Inflammatory macrophage (primary cell): ENCODE measurements at places on chromosomes 1 and 21.

DNA sequence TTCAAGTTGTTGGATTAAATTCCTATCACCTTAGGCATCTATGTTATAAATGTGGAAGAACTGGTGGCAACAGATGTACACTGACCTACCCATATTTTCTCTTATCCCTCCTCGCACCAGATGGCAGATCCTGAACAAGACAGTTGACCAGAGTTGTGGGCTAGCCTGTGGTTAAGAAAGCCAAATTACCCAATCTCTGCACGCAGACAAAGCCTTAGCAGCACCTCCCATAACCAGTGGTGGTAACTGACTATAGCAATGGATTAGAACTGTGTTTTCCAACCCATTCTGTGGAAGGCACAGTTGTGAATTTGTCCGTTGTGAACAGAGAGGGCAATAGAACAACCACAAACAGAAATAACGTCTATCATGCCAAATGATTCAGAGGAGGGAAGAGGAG lies 20.6 kb downstream of the ABCB10 start:
- DNase-seq = no peak

- no peak for DNase-seq
Measured at GRCh38 chr1:76298399-76298798, 223.9 kb downstream of the ST6GALNAC3 start.

DNA sequence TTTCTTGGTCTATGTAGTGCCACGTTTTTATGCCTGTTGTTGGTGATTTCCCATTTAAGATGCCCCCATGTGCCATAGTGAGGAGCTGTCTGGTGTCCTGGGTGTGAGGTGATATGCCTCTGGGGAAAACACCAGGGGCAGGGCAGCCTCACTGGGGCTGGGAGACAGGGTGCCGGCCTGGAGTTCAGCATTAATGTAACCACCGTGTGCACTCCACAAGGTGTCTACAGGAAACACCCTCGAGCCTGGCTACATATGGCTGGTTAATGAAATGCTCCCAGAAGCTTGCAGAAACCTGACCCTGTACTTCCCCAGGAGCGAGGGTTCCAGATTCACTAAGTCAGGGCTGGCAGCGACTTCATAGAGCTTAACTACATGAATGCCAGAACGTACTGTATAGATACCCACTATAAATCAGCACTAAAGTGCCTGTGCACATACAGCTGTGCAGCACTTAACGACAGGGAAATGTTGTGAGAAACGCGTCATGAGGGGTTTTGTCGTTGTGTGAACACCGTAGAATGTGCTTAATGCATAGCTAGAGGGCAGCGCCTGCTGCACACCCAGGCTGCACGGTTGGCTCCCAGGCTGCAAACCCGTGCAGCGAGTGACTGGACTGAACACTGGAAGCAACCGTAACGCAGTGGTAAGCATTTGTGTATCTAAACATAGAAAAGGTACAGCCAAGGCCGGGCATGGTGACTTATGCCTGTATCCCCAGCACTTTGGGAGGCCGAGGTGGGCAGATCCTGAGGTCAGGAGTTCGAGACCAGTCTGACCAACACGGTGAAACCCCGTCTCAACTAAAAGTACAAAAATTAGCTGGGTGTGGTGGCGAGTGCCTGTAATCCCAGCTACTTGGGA lies 10.4 kb downstream of the TFF2 start:
- no peak for DNase-seq

- DNase-seq = no peak
Measured at GRCh38 chr1:31811605-31812004, 4.2 kb downstream of the SPOCD1 start.

- DNase-seq = peak; percentile 66
Measured at GRCh38 chr1:54488779-54489626, 59.0 kb upstream of the ACOT11 start.

GRCh38 chr1:41317361-41317760 lies 43.9 kb upstream of the FOXO6 start:
- no peak for DNase-seq

- DNase-seq = no peak
Measured at GRCh38 chr1:224292419-224292818, 37.6 kb downstream of the NVL start.

DNA sequence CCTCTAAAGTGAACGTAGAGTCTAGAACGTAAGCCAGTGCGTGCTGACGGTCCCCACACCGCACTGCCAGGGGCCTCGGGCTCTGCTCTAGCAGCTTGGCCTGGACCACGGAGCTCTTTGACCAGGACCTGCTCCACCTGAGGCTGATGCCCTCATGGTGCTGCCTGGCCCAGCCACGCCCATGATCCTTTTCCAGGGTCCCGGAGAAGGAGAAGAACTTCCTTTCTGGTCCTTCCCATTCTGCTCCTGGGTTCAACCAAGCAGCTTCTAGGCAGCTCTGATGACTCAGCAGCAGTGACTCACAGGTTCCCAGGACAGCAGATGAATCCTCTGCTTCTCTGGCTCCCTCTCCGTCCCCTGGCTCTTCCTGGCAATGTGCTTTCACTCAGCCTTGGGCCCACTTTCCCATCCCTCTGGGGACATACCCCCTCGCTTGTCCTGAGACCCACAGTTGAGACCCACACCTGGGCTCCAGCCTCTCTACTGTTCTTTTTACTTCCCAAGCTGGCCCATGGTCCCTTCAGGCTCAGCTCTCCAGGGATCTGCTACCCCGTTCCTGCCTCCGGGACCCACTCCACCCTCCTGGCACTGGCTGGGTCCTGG lies 246.3 kb upstream of the RAB4A start:
- peak; percentile 64 for DNase-seq

DNA sequence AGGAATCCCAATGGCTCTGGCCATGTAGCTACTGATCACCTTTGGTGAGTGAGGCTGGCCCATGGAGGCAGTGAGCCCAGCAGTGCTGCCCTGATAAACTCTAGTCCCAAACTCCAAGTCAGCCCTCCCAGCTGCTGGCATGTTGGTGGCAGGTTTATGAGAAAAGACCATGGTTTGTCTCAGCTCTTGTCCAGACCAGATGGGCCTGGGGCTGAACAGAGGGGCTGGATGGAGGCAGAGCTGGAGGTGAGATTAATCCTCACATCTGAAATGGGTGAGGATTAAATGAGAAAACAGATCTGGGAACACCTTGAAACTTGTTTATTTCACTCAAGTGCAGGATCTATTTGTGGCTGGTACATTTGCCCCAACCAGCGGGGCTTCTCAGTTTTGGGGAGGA lies 3.2 kb downstream of the TMEM269 start:
- DNase-seq = no peak

GRCh38 chr1:27564710-27565649 lies 39.0 kb downstream of the AHDC1 start:
- DNase-seq = no peak

- no peak for DNase-seq
Measured at GRCh38 chr1:231693361-231694074, 66.9 kb downstream of the DISC1 start.
